ENCODE measurements at places on chromosomes 2 and 18.
A peak's percentile ranks its signal among the peaks of the same experiment; 100 is the strongest.

GRCh38 chr2:225041207-225041850, 939 bp downstream of the DOCK10 start:
- peak; percentile 69 for DNase-seq

DNA sequence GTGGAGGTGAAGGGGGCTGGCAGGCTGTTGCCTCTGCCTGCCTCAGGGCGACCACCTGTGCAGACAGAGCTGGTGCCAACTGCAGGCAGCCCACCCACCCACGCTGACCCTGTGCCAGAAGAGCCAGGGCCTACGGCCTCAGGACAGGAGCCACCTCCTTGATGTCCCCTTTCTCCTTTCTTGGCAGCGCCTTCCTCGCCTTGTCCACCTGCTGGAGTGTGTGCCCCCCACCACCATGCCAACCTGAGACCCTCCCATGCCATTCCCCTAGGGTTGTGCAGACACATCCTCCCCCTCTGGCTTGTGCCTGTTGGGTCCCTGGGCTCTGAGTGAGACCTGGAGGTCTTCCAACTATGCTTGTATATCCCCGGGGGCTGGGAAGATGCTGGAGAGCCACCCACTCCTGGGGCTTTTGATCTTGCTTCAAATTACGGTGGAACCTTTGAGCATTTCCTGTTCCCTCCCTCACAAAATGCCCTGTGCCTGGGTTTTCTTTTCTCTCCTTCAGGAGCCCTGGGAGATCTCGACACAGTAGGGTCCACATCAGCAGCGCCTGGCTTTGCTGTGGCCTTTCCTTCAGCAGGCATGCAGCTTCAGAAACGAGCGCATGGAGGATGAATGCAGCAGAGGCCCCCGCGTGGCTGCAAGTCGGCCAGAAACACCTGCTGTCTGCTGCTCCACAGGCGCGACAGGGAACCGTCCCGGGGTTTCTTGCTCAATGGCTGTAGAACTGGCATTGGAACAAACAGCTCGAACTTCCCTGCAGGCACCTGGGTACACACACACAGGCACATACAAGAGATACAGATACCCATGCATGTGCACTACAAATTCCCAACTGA, 65.9 kb upstream of the SH3RF3 start:
- DNase-seq: no peak

GRCh38 chr2:201254081-201254730, 6.1 kb upstream of the CASP8 start:
- no peak for DNase-seq

GRCh38 chr2:239105234-239105633, 257.3 kb downstream of the TWIST2 start:
- DNase-seq: no peak

DNA sequence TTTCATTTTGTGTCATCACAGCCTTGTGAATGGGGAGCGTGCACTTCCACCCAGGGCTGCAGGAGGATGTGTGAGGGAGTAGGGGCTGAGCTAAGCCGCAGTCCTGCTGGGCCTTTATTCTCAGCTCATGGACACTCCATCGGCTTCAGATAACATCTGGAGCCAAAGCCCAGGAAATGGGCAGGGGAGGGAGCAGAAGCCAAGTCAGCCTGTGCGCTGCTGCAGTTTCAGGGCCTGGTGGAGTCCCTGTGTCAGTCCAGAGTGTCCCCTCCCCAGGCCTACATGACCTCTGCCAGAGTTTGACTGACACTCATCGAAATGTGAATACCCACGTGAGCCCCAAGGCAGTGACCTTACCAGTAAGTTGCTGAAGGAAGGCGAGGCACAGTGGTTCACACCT, 242.2 kb downstream of the LOXHD1 start:
- DNase-seq: no peak
